Caco-2 (cell line): ENCODE measurements at places on chromosomes 16 and 17.
A peak's percentile ranks its signal among the peaks of the same experiment; 100 is the strongest.

- DNase-seq = no peak
These were observed 6.4 kb downstream of the SLC38A10 start for GRCh38 chr17:81288715-81289114.

- DNase-seq = no peak
These were observed 98.1 kb downstream of the GNAO1 start for GRCh38 chr16:56289416-56289815.

GRCh38 chr16:88844419-88845036 lies 12.2 kb downstream of the GALNS start:
- DNase-seq = no peak

DNA sequence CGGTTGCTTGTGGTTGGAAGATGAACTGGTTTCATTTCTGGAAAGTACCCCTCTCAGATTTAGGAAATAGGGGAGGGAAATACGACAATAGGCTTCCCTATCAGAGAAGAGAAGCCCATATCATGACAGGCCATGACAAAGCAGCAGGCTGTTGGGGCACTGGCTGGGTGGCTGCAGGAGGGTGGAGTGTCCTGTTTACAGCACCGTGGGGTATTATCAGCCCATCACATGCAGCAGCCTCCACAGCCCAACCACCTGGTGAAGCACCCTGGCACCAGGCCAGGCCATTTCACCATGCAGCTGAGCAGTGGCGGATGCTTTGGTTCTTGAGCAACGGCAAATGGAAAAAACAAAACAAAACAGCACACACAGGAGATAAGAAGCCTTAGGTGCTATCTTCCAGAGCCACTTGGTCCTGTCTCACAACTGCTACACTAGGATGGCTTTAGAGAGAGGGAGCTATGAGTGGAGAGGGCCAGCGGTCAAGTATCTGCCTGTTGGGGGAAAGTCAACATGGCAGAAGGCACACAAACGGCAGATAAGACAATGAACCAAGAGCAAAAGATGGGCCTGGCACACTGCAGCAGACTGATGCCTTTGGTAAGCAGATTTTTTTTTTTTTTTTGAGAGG lies 24.2 kb downstream of the FAM117A start:
- no peak for DNase-seq

DNA sequence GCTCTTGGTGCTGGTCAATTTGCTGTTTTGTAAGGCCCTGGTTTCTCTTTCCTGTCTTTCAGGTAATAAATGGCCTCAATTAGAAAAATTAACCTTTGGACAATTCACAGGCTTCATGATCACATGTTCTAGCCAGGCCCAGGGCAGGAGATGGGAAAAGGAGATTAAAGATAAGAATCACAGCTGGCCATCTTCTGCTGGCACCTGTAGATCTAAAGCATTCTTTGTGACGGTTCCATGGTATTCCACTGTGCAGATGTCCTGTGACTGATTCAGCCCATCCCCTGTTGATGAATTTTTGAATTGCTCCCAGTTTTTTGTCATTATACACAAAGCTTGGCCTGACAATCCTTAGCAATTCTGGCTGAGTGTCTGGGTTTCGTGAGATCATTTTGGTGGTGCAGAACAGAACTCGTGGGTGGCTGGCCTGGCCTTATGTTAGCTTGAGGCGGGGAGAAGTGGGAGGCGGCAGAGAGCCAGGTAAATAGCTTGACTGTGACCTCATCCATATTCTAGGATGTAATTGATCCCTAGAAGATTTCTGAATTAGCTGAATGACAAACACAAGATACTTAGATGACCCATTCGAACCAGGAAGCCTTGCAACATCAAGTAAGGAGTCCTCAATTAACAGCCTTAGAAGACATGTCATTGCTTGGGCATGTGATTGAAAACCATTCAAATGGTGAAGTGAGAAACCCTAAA lies 14.1 kb downstream of the TMC5 start:
- DNase-seq = no peak

DNA sequence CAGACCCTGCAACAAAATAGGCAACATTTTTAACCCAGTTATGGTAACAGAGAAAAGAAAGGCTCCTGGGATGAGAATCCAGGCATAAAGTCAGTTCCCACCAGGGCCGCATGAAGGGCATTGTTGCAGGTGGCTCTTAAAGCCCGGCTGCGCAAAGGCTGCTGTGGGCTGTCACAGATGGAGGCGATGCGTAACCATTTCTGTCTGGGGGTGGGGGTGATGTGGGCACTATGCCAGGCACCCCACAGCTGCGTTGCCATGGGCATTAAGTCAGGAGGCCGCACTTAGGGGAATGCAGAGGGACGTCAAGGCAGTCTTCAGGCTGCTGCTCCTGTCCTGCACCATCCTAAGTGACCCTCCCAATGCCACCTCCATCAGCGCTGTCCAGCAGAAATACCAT lies 228.4 kb downstream of the CPPED1 start:
- DNase-seq = no peak

DNA sequence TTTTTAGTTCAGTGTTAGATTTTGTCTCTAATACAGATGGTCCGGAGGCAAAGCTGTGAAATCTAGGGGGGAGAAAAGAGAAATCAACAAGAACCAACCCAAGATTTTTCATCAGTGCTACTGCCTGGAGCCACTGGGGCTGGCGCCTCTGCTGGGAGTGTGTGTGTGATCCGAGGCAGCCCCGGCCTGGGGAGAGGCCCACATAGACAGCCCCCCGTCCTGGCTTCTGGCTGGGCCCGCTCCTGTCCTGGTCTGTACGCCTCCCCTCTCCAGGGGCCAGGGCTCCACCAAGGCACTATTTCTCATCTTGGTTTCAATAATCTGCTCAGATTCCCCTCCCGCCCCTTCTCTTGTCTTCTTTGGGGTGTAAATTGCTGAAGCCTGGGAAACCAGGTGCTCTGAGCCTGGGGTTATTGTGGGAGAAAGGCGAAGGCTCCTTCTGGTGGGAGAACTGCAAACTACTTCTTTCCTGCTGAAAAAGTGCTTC lies 7.8 kb downstream of the BAHCC1 start:
- no peak for DNase-seq

GRCh38 chr17:62790564-62790986 lies 17.5 kb downstream of the MARCHF10 start:
- no peak for DNase-seq

GRCh38 chr16:86042996-86043725 lies 144.2 kb downstream of the IRF8 start:
- DNase-seq = peak; percentile 31

DNA sequence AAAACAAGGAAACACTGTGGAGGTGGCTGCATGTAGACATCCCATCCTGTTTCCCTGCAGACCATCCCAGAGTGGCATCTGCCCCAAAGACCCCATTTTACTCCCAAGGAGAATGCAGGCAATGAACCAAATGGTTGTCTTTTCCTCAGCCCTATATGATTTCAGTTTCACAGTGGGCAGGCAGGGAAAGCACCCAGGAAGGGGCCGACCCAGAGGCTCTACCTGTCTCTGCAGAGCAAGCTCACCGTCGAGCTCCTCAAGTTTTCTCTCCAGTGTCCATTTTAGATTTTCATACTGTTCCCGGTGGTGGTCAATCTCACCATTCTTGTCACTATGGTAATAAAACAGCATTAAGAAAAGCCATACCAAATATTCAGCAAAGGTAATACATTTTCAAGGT lies 14.6 kb downstream of the CCDC57 start:
- DNase-seq = no peak

DNA sequence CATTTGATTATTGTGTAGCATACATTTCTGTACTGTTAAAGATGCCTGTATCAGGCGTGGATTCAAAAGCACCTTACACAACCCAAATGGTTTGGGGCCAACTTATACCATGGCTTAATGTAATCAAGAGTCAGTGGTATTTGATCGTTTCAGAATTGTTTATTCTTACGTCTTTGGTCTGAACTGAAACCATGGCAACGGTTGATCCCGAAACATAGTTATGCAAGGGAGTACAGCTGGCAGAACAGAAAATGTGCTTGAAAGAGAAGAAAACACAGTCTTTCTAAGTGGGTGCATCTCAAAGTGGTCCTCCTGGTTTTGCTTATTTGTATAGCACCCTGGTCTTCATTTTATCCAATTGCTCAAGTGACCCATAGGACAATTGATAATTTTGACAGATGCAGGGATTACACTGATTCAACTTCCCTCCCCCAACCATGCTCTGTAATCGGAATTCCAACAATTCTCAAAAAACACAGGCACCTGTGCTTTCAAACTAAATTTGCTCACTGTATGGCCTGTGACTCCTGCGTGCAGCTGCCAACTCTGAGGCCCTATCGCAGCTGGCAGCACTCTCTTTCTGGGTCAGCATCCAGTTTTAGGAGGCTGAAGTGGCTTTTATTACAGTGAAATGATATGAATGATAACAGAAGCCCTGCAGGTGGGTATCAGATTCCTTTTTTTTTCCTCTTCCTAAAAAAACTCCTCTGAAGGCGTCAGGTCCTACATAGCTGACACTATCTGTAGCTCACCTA lies 77.0 kb upstream of the AXIN2 start:
- DNase-seq = no peak

- DNase-seq = no peak
These were observed 8.2 kb downstream of the PLD2 start for GRCh38 chr17:4815043-4815675.

DNA sequence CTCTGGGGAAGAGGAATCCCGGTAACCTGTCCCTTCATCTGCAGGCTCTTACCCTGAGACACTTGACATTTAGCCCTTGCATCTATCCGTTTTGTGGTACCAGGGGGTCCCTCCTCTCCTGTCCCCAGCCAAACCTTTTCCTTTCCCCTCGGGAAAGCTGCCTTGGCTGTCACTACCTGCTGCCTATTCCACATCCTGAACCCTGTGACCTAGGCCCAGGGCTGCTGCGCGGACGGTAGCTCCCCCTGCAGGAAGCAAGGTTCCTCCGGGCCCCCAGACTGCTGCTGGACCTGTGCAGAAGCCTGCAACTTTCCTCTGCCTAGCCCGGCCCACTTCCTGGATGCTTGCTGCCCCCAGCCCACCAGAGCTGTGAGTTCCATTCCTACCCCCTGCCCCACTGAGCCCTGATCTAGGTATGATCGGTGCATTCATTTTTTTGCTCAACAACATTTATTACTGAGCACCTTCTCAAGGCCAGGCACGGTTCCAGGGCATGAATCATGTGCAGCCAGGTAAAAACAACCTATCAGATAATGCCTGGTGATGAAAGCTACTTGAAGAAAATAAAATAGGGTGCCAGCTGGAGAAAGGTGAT lies 10.5 kb upstream of the ALDOA start:
- DNase-seq = no peak
